Eye (tissue), 1 donor: ENCODE measurements at places on chromosomes 3 and 15.

- peak; percentile 31 for DNase-seq
These were observed 286.7 kb upstream of the TGFBR2 start for GRCh38 chr3:30319713-30320112.

DNA sequence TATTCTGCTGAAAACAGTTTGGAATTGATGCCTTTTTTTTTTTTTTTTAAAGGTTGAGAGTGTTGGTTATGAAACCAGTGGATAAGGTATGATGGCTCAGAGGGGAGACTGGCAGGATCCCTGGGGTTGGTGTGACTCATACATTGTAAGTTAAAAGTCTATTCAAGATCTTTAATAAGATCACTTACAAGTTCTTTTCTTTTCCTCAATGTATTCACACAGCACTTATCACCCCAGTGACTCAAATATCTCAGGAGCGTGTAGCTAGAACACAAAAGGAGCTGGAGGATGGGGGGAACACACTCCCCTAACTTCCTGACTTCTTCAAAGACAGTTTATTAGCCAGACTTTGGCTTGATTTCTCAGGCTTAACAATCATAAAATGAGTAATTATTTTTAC is 285.3 kb downstream of the SV2B start:
- DNase-seq = no peak

DNA sequence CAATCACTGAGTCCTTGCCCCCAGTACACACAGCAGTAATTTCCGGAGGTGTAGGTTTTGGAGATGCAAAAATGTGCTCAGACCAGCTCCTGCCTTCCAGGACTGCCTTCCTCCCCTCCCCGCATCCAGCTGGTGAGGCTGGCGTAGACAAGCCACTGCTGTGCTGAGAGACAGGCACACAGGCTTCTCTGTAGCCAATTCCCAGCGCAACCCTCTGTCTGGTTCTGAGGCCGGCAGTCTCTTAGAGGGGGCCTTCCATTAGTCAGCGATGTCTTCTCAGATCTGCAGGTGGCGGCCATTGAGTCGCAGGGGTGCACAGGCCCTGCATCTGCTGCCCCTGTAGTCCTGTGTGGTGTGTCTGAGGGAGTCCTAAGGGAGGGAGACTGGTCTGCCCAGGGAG is 114.4 kb downstream of the DNAJB8 start:
- DNase-seq = no peak

- no peak for DNase-seq
These were observed 45.5 kb upstream of the BOC start for GRCh38 chr3:113165841-113166240.

DNA sequence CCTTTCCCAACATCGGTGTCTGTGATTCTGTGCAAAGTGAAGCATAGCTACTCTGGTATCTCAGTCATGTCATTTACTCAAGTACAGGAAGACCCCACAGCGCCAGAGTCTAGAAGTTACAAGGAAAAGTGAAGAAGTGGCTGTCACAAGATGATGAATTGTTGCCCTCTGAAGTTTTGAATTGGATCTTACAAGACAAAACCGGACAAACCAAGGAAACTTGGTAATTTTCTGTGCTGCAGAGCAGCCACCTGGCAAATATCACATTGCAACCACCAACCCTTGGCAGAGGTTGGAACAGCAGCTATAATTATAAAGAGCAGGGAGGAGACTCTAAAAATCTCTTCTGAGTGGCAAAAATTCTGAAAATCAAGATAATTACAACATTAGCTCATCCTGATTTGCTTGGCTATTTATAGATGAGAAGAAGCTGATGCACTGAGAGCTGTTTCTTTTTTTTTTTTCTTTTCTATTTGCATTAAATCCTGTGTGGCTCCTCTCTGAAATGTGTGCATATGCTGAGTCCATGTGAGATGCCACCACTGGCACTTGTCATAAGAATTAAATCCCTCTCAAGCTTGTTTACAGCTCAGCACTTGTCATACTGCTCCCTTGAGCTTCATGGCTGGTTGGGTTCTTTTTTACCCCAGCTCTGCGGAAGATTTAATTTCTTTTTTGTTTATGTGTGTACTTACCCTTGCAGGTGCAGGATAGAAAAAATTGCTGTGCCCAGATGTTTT is 68.0 kb upstream of the MNS1 start:
- peak; percentile 59 for DNase-seq

- no peak for DNase-seq
These were observed 583.0 kb upstream of the GOLIM4 start for GRCh38 chr3:168678730-168679129.

- DNase-seq = peak; percentile 77
These were observed 5.3 kb downstream of the CLK3 start for GRCh38 chr15:74620636-74621545.

GRCh38 chr3:169911272-169911671 is at the start of gene SAMD7:
SAMD7 (plus strand) TSS chr3:169911572; CDS start chr3:169919499, 7,927 bp downstream.
- DNase-seq = no peak

- DNase-seq = no peak
These were observed 26.0 kb upstream of the CORO2B start for GRCh38 chr15:68552773-68553172.

- peak; percentile 84 for DNase-seq
These were observed 89.3 kb upstream of the C2CD4B start for GRCh38 chr15:62254137-62254934.

- DNase-seq = no peak
These were observed 593 bp downstream of the CIAO2A start for GRCh38 chr15:64092864-64093626.

GRCh38 chr3:26018889-26019288 is 229.0 kb downstream of the OXSM start:
- peak; percentile 6 for DNase-seq
